Dorsolateral prefrontal cortex (tissue), 122 donors: ENCODE measurements at places on chromosomes 1 and 21.

GRCh38 chr1:21307663-21308305 is 17.5 kb upstream of the ECE1 start:
- no peak for DNase-seq

GRCh38 chr1:200510228-200510623 is 100.4 kb upstream of the ZNF281 start:
- peak; percentile 52 for DNase-seq

GRCh38 chr1:42817976-42818375 is 779 bp upstream of the SVBP start:
- DNase-seq: no peak

DNA sequence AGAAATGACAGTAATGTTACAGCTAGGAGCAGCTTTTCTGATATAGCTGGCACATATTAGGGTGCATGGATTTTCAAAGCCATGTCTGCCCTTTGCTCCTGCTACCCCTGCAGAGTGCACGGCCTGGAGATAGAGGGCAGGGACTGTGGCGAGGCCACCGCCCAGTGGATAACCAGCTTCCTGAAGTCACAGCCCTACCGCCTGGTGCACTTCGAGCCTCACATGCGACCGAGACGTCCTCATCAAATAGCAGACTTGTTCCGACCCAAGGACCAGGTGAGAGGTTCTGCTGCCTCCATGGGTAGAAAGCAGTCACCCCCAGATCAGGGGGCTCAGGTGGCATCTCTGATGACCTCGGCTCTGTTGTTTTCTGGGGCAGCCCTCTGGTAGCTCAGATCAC is 9.8 kb downstream of the MTARC1 start:
- no peak for DNase-seq

DNA sequence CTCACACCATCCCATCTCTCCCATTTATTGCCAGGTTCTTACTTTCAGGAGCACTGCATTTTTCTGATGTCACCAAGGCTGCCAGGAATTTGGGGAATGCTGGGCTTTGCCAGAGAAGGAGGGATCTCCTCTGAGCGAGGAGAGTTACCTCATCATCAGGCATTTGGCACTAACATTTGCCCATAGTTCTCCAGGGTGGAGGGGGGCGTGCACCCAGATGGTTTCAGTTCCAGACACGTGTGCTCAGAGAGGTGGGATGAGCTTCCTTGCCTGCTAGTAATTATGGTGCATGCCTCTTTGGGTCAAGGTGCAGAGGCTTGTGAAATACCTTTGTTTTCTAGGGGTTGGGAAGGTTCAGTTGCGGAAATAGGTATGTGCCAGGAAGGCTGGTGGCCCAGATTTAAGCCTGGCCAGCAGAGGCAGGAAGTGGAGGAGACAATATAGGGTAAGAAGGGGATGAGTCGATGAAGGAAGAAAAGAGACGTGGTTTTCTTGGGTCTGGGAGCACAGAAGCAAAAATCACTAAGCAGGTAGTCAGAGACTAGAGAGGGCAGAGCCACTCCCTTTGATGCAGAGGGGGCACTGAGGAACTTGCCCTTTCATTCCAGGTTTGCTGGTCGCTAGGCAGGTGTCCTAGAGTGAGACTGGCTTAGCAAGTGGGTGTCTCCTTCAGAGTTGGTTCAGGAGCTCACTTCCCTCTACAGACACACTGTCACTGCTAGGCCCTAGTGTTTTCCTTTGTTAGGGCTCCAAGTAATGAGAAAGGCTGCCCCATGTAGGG is 7.2 kb downstream of the TUFT1 start:
- no peak for DNase-seq

GRCh38 chr1:23044035-23044434 is 24.8 kb downstream of the KDM1A start:
- DNase-seq: no peak

DNA sequence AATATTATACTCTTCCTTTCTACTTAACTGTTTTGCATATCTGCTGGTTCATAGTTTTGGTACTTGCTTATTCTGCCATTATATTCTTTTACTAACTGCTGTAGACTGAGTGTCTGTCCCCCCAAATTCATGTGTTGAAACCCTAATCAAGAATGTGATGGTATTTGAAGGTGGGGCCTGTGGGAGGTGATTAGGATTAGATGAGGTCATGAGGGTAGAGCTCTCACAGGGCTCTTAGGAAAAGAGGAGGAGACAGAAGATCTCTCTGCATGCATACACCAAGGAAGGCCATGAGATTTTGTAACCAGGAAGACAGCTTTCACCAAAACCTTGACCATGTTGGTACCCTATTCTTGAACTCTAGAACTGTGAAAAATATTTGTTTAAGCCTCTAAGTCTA is 354.1 kb upstream of the B3GALT2 start:
- no peak for DNase-seq

GRCh38 chr1:101288491-101288944 is 51.7 kb downstream of the S1PR1 start:
- DNase-seq: peak; percentile 75

GRCh38 chr1:175887521-175887920 is 144.1 kb upstream of the TNR start:
- no peak for DNase-seq

DNA sequence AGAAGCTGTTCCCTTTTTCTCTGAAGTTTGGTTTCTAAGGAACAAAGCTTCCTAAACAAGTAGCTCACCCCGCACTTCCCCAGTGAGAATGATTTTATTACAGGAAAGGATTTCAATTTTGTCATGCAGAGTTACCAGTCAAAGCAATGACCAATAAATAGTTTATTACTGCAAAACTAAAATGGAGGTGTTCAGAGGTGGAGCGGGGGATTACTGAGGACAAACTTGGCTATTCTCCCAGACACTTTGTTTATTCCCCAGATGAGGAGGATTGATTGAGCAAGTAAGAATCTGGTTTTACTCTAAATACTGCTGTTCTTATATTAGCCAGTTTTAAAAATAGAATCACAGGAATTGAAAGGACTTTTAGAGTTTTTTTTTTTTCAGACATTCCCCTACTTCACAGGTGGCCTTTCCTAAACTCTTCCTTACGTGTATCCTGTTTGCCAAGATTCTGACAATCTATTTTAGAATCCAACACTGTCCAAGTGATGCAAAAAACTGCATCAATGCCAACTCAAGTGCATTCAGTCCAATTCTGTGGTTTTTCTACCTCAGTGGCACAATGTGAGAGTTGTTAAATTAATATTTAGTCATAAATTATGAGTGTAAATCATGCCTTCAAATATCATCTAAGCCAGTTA is 136.1 kb downstream of the TNFSF18 start:
- DNase-seq: no peak

GRCh38 chr1:176436251-176436650 is 26.7 kb upstream of the PAPPA2 start:
- no peak for DNase-seq

- peak; percentile 66 for DNase-seq
These were observed 1.2 kb upstream of the RNF11 start for GRCh38 chr1:51234721-51235425.

DNA sequence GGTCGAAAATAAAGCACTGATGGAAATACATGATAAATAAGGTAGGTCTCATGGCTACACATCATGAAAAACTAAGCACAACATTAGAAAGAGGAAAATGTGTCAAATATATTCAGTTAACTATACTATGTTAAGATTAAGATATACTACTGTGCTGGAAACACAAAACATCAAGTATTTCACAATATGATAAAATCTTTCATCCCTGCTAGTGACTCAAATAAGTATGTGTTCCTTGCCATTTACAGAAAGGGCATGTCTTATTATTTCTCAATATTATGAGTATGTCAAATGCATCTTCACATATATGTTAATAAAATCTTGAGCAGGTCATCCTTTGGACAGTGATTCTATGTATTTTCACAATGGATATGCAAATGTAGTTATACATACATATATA is 1260.1 kb upstream of the ADGRL2 start:
- DNase-seq: no peak

DNA sequence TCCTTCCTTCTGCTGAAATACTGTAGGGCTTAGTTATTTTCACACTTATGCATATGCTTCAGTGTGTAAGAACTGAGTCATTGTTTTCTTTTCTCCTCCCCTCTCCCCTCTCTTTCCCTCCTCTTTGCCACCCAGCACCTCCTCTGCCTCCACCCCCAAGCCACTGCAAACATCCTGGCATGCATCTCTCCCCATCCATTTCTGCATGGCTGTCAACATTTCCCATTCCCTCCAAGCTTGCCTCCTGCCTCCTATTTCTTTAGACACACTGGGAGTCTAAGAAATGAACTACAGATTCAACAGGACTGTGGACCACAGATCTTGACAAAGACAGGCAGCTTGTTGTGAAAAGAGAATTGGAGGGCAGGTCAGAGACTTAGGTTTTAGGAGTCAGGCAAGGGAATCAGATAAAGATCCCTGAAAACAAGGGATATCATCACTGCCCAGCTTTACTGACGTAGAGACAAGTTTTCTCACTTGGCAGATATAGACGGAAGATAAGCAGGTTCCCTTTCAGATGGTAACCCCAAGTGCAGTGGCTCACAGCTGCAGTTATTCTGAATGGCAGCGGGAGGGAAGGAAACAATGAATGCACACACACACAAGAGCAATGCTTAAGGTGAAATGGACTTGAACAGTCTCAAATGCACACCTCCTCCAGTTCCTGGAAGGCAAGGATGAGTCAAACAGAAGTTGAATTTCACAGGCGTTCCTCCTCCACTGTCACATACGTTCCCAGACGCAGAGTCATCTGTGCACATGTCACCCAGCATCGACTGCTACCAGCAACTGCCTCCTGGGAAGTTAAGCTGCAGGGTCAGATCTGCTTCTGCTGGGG is 56.1 kb downstream of the HIVEP3 start:
- DNase-seq: no peak

DNA sequence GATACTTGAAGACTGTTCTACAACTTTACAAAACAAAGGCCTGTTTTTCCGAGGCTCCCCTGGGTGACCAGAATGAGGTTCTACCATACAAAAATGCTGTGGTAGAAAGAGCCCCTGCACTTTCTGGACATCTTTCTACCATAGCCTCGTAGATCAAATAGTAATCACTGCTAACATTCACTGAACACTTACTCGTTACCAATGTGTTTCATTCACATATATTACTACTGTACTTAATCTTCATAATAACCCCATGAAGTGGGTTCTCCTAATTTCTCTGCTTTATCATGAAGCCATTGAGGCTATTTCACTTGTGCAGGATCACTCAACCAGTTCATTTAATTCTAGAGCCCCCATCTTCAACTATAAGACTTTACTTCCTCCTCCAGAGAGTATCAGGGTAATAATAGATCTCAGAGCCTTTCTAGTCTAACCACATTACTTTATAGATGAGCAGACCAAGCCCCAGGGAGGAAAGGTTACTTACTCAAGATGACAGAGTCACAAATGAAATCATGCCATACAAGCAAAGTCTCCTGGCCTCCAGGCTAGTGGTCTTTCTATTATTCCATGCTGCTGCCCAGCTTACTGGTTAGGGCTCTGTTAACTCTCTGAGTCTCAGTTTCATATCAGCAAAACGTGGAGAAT is 46.7 kb upstream of the OSBPL9 start:
- DNase-seq: no peak

DNA sequence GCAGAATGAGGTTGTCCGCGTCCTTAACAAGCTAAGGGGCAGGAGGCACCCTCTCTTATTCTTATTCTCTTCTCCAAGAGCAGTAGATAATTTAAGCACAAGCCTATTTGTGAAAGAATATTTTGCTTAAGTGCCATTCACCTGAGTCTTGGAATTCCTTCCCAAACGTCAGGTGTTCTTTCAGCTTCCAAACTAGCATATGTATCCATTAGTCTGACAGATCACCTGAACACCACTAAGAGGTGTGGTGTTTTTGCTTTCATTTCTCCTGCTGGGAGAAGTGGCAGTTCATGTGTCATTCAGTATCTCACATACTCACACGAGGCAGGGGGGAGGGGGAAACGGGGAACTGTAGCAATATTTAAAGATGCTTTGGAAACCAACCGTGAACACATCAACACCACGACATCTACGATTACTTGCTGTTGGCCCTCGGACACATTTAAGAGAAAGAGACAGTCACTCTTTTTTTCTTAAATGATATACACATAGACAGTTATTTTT is 45.5 kb upstream of the RBM15 start:
- DNase-seq: no peak

DNA sequence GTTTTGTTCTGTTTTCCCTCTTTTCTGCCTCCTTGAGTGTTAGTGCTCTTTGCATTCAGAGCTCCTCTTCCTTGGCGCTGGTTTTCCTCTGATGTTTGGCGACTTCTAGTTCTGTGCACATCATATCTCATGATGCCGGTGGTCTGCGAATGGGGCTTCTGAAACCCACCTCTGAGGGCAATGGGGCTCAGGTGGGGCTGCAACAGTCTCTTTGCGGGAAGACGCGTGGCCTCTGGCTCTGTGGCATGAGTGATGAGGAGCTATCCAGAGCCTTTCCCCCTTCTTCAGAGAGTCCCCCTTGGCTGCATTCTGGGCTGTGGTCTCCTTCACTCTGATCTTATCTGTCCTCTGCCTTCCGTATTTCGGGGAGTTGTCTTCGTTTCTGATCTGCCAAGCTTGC is 39.0 kb downstream of the TNFRSF8 start:
- no peak for DNase-seq

- no peak for DNase-seq
These were observed 7.8 kb upstream of the MUTYH start for GRCh38 chr1:45348020-45348419.

GRCh38 chr1:5884110-5884509 is 108.1 kb downstream of the NPHP4 start:
- no peak for DNase-seq

DNA sequence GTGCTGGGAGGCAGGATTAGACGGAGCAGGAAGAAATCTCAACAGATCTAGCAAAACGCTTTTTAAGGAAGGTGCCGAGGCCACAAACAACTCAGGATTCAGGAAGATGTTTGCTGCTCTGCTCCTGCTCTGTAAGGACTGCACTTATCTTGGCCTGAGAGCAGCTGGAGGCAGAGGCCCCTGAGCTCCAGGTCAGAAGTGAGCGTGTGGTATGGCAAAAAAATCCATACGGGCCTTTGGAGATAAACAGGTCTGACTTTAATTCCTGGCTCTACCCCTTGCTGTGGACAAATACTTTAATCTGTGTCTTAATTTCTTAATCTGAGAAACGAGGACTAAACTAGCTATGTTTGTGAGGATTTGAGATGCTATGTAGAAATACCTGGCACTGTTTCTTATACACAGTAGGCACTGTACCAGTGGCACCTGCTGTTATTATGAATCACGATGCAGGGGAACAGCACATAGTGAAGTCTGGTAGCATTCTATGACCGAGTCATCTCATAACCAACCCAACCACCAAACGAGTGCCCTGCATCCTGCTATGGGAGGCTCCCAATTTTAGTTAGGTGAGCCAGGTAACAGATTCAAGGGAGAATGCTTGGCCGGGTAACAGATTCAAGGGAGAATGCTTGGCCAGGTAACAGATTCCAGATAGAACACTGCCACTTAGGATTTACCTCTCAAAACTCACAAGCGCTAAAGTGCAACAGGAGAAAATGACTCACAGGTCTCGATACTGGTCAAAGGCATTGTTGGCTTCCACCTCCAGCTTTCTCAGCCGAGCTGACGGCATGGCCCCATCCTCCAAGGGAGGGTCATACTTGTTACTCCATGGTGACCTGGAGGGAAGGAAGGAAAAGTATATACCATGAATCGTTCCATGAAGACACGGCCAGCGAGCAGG is 65.9 kb downstream of the SLC66A1 start:
- no peak for DNase-seq
